Heart right ventricle (tissue), 16 donors: ENCODE measurements at places on chromosomes 12 and 14.

GRCh38 chr12:4908684-4909409, 858 bp upstream of the KCNA1 start:
- DNase-seq = no peak

DNA sequence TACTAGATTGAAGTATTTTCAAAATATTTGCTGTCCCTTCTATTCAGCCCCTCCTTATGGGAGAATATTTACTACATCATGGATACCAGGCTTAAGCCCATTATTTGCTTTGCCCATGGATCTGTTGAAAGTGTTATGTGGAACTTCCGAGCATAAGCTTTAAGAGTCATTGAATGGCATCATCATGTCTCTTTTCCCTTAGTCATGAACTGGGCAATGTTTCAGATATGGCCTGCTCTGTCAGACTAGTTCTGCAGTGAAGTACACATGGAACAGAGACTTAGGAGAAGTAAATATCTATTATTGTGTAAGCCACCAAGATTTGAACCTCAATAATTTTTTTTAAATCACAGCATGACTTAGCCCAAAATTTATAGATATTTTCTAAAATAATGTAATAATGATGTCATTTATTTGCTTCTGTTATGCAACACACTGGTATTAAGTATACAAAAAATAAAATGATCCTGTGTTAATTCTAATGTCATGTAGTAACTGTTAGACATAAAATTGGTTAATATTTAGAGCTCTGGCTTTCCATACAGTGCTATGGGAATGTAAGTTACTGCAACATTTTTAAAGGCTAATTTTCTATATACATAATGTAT, 1097.3 kb downstream of the SLC16A7 start:
- no peak for DNase-seq

- DNase-seq = no peak
Observed at GRCh38 chr12:72369423-72369959, 97.3 kb downstream of the TRHDE start.

GRCh38 chr12:122827258-122827657, 8.0 kb upstream of the HIP1R start:
- no peak for DNase-seq

- no peak for DNase-seq
Observed at GRCh38 chr14:70828188-70828587, 18.9 kb upstream of the MAP3K9 start.

GRCh38 chr14:61033855-61034254, 52.8 kb downstream of the SLC38A6 start:
- DNase-seq = no peak

DNA sequence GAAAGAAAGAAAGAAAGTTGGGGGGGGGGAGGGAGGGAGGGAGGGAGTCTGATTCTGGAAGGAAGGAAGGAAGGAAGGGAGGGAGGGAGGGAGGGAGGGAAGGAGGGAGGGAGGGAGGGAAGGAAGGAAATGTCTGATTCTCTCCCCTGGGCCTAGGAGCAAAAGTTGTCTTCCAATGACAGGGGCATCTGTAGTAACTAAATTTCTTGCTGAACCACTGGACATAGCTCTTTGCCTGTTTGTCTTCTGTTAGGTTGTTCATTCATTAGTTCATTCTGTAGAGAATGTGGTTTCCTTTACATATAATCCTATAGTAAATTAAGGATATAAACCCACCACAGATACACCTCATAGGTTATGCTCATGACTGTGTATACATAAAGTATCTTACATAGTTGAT, 59.9 kb downstream of the GPR68 start:
- no peak for DNase-seq

- no peak for DNase-seq
Observed at GRCh38 chr12:95102916-95103671, 29.7 kb upstream of the NR2C1 start.

- no peak for DNase-seq
Observed at GRCh38 chr12:31687101-31687527, 27.6 kb downstream of the ETFBKMT start.

DNA sequence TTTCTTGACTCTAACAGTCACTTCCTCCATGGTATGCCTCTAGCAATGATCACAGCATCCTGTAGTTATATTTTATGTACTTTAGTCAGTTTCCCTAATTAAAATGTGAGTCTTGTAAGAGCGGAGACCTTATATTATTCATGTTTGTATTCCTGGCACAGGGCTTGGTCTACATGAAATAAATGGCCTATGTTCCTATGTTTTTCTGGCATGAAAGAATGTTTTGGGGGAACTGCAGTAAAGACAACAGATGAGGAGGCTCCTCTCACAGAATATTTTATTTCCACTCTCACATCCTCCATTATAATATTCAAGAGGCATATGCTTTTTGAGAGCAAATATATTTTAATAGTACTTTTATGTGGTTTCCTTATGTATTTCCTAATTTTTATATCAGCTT, 429.8 kb upstream of the PDE3A start:
- no peak for DNase-seq
